ENCODE measurements at places on chromosomes 4 and X.

DNA sequence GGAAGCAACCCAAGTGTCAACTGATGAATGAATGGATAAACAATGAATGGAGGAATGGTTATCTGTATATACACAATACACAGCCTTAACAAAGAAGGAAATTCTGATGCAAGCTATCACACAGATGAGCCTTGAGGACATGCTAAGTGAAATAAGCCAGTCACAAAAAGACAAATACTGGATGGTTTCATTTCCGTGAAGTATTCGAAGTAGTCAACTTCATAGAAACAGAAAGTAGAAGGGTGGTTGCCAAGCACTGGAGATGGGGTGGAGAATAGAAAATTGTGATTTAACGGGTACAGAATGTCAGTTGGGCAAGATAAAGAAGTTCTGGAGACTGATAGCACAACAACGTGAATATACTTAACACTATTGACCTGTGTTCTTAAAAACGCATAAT, 28.2 kb downstream of the CENPU start:
- no peak for DNase-seq

GRCh38 chr4:80585542-80585941, 250.0 kb downstream of the CFAP299 start:
- DNase-seq = no peak

GRCh38 chrX:46407036-46407752, 138.0 kb downstream of the ZNF674 start:
- DNase-seq = no peak

- peak; percentile 96 for DNase-seq
Observed at GRCh38 chr4:123616951-123617461, 220.4 kb downstream of the SPRY1 start.

- DNase-seq = peak; percentile 76
Observed at GRCh38 chr4:73021634-73022033, 47.9 kb downstream of the COX18 start.

DNA sequence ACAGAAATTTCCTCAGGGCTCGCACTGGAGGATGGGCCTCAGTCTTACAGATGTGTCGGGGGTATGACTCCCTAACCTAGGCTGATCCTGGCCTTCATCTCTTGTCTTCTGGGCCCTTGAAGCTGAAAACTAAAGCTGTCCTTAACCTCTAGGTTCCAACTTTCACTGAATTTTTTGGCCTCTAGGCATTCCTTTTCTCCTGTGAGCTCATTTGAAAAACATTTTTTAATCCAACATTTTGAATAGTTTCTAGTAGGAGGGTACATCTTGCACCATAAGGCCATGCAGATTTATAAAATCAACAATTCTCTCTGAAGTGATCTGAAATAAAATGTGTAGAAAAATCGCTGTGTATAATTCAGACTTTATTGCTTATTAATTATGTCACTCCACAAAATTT, 19.7 kb downstream of the RWDD4 start:
- peak; percentile 46 for DNase-seq

- DNase-seq = no peak
Observed at GRCh38 chr4:153137159-153137558, 67.1 kb upstream of the TRIM2 start.

DNA sequence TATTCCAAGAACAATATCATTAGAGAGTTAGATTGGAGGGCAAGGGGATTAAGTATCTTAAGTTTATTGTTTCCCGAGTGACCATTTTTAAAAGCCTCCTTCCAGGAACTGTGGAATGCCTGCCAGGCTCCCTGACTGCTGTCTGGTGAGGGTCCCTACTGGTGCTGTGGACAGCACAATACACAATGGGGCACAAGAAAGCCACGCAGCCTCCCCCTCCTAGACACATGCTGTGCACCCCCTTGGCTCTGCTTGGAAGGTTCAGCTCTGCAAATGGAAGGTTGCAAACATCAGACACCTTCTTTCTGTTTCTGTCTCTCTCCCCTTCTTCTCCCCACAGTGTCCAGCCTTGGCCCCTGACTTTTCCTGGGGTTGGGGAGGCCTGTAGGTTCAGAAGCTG, 153.2 kb downstream of the SHROOM3 start:
- no peak for DNase-seq

- peak; percentile 27 for DNase-seq
Observed at GRCh38 chr4:89070041-89070440, 13.1 kb upstream of the FAM13A start.

DNA sequence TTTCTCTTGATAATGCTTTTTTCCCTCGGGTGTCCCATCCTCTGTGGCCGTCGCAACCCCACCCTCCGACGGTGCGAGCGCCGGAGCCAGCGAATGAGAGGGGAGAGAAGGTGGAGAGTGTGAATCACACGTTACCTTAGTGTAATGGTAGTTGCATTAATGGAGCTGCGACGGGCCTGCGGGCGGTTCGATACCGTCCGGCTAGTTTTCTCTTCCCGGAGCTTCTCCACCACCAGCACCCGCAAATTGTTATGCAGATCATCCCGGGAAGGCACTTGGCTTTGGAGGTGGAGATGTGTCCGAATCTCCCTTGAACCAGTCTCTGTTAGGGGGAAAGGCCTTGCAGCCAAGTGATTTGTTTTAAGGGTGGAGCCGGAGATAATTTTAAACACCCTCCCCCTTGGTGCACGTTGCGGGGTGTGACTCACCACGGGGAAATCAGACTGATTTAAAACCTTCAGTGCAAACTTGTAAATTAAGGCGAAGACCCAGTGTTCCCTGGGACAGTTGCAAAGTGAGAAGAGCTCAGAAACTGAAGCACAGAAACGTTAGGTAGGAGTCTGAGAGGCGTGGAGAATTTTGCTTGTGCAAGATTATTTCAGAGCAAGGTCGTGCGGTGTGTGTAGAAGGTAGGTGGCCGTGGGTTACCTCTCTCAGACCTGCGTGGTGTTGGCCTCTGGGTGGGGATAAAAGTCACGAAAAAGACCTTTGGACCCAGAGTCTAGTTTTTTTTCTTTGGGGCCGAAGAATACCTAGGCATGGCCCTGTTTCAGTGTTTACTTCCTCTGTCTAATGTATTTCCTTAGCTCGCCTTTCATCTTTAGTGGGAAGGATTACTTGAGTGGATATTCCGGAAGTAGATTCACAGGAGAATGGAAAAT, 1.3 kb downstream of the AFF1 start:
- no peak for DNase-seq

DNA sequence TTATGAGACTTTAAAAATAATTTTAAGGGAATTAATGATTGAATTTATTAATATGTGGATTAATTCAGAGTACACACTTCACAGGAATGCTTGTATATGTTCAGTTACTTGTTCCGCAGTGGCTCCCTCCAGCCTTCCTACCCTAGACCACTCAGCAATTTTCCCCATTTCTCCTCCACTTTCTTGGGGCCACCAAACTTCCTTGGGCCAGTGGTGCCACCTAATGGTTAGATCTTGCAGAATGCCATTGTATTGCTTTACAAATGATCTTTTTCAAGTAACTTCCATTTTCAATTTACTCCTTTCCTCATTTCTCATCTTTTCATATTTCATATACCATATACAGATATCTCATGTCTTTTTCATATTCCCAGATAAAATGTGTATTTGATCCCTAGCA, 3.6 kb upstream of the RNF175 start:
- DNase-seq = no peak

GRCh38 chr4:83267830-83268475, 16.6 kb downstream of the COQ2 start:
- DNase-seq = no peak

DNA sequence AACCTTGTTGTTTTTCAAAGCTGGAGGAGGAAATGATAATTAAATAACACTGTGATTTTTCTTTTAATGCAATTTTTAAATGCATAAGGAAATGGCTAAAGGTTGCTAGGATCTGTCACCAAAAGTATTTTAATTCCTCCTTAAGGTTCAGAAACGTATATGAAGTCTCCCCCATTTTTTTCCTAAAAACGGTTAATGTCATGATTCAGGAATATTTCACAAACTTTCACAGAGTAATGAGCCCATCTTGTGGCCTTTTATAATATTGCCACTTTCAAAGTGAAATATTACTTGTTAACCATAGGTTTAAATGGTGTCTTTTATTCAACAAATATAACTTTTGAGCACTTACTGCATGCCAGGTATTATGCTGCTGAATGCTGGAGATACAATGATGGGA, 99.5 kb upstream of the USP38 start:
- DNase-seq = peak; percentile 23

- DNase-seq = no peak
Observed at GRCh38 chrX:853304-853703, 222.7 kb downstream of the SHOX start.

DNA sequence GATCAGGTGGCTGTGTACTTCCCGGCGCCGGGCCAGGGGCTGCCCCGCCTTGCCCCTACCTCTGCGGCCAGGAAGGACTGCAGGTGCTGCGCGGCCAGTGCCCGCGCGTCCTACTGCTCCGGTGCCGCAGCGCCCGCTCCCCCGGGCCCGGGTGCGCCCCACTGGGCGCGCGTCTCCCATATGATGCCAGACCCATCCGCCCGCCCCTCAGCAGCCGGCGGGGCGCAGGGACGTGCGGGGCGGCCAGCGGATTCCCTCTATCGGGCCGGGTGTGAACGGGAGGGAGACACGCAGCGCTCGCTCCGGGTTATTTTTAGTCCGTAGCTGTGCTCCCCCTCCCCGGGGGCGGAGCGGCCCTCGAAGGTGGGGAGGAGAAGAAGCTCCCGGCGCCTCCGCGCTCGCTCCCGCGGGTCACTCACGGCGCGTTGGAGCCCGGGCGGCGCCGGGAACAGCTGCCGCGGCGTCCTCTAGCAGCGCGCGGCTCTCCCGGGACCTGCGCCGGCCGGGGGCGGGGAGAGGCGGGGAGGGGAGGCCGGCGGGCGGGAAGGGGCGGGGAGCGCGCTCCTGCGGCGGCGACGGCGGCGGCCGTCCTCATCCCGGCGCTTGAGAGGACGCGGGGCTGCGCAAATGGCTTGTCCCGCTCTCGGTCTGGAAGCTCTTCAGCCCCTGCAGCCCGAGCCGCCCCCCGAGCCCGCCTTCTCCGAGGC, 103.6 kb downstream of the UCHL1 start:
- DNase-seq = peak; percentile 89

- no peak for DNase-seq
Observed at GRCh38 chrX:84974803-84975202, 28.9 kb upstream of the APOOL start.

DNA sequence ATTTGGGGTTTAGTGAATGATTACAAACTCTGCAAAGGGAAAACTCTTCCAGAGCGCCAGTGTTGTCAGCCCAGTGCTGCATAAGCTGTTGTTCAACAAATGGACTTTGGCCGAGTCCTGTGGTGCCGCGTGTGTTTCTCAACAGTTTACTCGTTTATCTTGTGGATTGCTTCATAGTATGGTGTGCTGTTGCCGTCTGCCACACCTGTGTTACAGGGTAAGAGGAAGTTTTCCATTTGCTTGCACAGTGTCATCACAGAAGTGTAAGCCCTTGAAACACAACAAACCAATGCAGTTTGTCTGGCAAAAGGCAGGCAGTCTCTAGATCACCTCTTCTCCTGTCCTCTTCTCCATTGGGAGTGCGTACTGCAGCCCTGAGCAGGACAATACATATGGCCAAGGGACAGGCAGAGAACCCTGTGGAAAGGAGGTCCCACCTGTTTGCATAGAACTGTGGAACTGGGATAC, 66.3 kb downstream of the DCUN1D4 start:
- no peak for DNase-seq

Measured in brain (organoid and tissue), 16 donors.